ENCODE measurements at places on chromosomes 11 and 22.

DNA sequence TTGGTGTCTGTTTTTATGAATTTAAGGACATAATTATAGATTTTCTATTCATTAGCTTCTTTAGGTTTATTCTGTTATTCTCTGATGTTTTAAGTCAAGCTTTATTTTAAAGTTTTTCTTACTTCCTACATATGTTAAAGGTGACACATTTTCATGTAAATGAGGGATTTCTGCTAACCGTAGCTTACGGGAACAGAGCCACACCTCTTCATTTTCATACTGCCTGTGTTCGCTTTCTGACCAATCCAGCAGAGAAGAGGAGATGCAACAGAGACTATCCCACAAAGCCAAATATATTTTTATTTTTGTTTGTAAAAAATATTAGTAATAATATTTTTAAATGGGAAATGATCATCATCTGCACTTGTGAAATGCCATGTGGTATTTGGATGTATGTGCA lies 774.1 kb downstream of the BRD1 start:
- DNase-seq: no peak

DNA sequence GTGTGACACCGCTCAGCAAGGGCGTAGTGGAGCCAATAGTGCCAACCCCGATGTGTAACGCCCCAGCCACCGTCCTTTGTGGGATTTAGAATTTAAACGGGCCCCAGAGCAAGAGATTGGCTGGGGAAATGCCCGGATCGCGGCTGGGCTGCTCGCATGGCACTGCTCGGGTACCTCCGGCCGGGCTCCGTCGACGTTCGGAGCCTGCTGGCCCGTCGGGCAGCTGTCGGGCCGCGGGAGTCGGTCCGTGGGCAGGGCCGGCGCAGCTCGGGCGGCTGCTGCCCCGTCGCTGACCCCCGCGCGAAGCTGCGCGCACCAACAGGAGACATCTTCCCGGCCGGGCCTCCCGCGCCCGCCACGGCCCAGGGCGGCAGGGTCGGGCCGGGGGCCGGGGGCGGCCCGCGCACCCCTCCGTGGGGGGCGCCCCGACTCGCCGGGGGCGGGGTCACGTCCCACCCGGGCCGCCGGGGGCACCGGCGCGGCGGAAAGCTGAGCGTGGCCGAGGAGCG lies 1.3 kb upstream of the KDM2A start:
- no peak for DNase-seq

GRCh38 chr11:75547617-75548058 lies 14.4 kb upstream of the SERPINH1 start:
- no peak for DNase-seq

DNA sequence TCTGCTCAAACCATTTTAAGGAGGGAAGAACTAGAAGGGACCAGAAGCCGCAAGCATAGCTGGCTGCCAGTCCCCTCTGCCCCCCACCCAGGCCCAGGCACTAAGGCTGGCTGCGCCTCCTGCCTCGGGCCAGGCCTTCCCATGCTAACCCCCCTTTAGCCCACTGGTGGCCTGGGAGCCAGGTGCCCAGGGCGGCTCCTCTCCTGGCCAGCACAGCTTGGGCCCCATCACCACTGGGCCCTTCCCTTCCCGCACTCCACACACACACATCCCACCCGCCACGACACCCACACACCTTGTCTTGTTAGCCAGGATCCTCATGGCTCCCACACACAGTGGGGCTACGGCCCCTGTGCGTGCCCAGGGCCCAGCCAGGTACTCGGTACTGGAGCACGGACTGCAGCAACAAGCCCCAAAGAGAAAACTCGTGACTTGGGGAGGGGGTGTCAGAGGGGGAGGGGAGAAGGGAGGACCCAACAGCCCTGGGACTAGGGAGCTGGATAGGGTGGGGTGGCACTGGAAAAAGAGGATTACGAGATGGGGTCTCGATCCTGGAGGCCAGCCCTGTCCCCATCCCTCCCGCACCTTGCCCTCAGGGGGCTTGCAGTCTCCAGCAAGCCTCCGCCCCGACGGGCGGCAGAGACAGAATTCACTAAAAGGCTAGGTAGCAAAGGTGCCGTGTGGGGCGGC lies 16.0 kb downstream of the BCL9L start:
- DNase-seq: no peak

GRCh38 chr11:46200537-46201281 lies 76.8 kb upstream of the CREB3L1 start:
- no peak for DNase-seq

GRCh38 chr22:39456522-39457197 lies at the start of gene MGAT3:
Gene MGAT3 (plus strand): TSS chr22:39457012. CDS start chr22:39487348, 30,336 bp downstream.
- DNase-seq: no peak

DNA sequence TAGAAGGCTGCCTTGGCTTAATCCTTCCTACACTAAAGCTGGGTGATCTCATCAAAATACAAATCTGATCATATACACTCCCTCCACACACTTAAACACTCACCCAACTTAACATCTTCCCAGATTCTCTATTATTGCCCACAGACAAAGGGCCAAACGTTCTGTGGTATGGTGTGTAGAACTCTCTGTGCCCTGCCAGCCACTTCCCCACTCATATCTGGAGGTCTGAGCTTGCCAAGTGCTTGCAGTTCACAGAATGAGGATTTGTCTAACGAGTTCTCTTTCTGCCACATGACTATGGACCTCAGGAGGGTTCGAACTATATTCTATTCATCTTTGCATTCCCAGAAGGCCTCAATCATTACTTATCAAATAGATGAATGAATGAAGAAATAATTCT lies 77.6 kb downstream of the MPPED2 start:
- DNase-seq: no peak
